ENCODE measurements at places on chromosomes 1 and 21. TPM values are rescaled to one million over a fixed set of nuclear protein-coding genes. Genes with fewer than 3 reads are reported as not detected.

ADGRL4 gene
- total RNA-seq, result not detected

TTF2 gene
- total RNA-seq, result 103 TPM

AKNAD1 gene
- not detected for total RNA-seq

FBXO2 gene
- 0.48 TPM for total RNA-seq

CCDC27 gene
- not detected for total RNA-seq

ANGPTL1 gene
- total RNA-seq, result not detected

UMODL1 gene
- total RNA-seq, result not detected

HSPA6 gene
- total RNA-seq, result 4.9 TPM

GUCA2A gene
- not detected for total RNA-seq

DDR2 gene
- total RNA-seq, result 0.80 TPM

FCER1G gene
- 0.71 TPM for total RNA-seq

KRTAP7-1 gene
- not detected for total RNA-seq

PGBD2 gene
- 6.7 TPM for total RNA-seq

GSTM3 gene
- total RNA-seq, result 13.6 TPM

OR2G3 gene
- not detected for total RNA-seq

AQP10 gene
- total RNA-seq, result not detected

CBR1 gene
- 62.2 TPM for total RNA-seq

OLIG2 gene
- total RNA-seq, result not detected

AMY1C gene
- total RNA-seq, result not detected

CDC20 gene
- 128 TPM for total RNA-seq

EPHA8 gene
- total RNA-seq, result not detected

TCHH gene
- total RNA-seq, result 0.02 TPM

DNASE2B gene
- not detected for total RNA-seq

PRRX1 gene
- not detected for total RNA-seq

ANKRD45 gene
- total RNA-seq, result not detected

PLEKHO1 gene
- 31.2 TPM for total RNA-seq

MFSD2A gene
- 43.3 TPM for total RNA-seq

OR2L8 gene
- 0.21 TPM for total RNA-seq

ADORA1 gene
- not detected for total RNA-seq

TTC39A gene
- 0.41 TPM for total RNA-seq

TMEM269 gene
- total RNA-seq, result 0.16 TPM

KCNA2 gene
- 0.21 TPM for total RNA-seq

VWA5B1 gene
- total RNA-seq, result not detected

MIB2 gene
- total RNA-seq, result 32.7 TPM

OR2T3 gene
- not detected for total RNA-seq

LHX8 gene
- total RNA-seq, result not detected

CLDN17 gene
- not detected for total RNA-seq

GNG4 gene
- total RNA-seq, result 167 TPM

ARHGEF10L gene
- total RNA-seq, result 0.05 TPM

HOOK1 gene
- total RNA-seq, result 0.90 TPM

TFF2 gene
- not detected for total RNA-seq

DRAXIN gene
- total RNA-seq, result 0.07 TPM

PLEKHM2 gene
- total RNA-seq, result 55.9 TPM

DIP2A gene
- 37.5 TPM for total RNA-seq

KRTAP13-2 gene
- not detected for total RNA-seq

C4BPA gene
- total RNA-seq, result not detected

GJA8 gene
- total RNA-seq, result not detected

SDC3 gene
- total RNA-seq, result 0.46 TPM

ACTRT2 gene
- not detected for total RNA-seq

MAEL gene
- not detected for total RNA-seq

SPRR2F gene
- not detected for total RNA-seq

SPOCD1 gene
- total RNA-seq, result 0.07 TPM

ZBTB8B gene
- total RNA-seq, result 0.02 TPM

SNAP47 gene
- total RNA-seq, result 29.3 TPM

KRTAP11-1 gene
- total RNA-seq, result not detected

OLFML2B gene
- not detected for total RNA-seq

NR0B2 gene
- not detected for total RNA-seq

PRMT6 gene
- 21.0 TPM for total RNA-seq

EMC1 gene
- total RNA-seq, result 54.0 TPM
